ENCODE measurements at places on chromosomes 6 and 20.

GRCh38 chr6:91437315-91437729 is 850.5 kb upstream of the MAP3K7 start:
- DNase-seq, result no peak

DNA sequence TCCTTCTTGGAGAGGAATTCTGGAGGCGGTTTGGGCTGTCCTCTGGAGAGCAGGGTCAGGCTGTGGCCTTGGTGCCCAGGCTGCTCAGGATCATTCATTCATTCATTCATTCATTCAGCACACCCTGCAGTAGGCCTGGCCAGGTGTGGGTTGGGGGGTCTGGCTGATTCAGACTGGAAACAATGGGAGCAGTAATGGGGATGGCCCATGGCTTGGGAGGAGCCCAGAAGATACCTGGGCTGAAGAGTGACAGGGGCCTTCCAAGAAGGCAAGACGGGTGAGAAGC is 31.5 kb downstream of the TOX2 start:
- no peak for DNase-seq

- no peak for DNase-seq
Measured at GRCh38 chr6:795046-795685, 102.2 kb upstream of the EXOC2 start.

- DNase-seq, result no peak
Measured at GRCh38 chr6:55518529-55519060, 60.4 kb downstream of the HMGCLL1 start.

GRCh38 chr20:5046656-5047339 is 45.5 kb upstream of the SLC23A2 start:
- DNase-seq, result no peak

DNA sequence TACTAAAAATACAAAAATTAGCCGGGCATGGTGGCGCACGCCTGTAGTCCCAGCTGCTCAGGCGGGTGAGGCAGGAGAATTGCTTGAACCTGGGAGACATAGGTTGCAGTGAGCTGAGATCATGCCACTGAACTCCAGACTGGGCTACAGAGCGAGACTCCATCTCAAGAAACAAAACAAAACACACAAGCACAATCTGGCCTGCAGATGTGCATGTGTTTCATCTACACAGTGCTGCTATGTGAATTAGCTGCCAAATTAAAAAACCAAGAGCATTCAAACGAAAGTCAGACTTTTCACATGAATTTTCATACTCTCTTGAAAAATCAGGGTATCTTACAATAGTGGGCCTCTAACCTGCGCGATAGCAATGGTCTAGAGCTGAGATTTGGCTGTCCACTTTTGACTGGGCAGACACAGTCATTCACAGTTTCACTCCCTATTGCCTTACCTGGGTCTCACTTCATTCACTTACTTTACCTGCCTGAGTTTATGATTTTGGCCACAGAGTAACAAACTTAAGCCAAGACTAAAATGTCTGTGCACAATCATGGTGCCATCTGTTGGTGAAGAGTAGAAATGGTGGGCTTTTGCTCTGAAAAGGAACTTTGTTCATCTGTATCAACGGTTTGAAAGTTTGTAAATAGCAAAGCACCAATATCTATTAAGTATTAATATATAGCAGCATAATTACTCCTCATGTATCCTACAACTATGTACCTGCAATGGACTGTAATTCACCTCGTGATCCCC is 138.5 kb upstream of the UST start:
- DNase-seq, result no peak

- DNase-seq, result no peak
Measured at GRCh38 chr6:136073216-136073615, 176.9 kb downstream of the MTFR2 start.

- no peak for DNase-seq
Measured at GRCh38 chr6:136677344-136677743, 114.9 kb downstream of the MAP3K5 start.

- DNase-seq, result no peak
Measured at GRCh38 chr6:13116155-13116554, 212.2 kb downstream of the TBC1D7 start.

DNA sequence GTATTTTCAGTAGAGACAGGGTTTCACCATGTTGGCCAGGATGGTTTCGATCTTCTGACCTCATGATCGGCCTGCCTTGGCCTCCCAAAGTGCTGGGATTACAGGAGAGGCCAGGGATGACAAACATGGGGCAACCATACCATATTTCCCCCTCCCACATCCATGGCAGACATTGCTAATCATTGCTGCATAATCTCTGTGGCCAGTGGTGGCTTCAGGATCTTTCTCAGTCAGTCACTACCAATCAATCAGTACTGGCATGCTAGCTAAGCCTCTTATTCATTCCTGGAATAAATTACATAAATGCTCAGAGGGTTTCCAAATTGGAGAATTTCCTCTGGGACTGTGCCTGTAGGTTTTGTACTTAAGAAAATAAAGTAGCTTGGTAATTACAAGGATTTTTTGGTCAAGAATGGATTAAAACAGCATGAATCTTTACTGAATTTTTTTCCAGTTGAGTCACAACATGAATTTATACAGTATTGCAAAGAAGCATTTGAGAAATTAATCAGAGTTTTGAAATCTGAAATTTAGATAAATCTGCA is 138.1 kb downstream of the FNDC1 start:
- no peak for DNase-seq

DNA sequence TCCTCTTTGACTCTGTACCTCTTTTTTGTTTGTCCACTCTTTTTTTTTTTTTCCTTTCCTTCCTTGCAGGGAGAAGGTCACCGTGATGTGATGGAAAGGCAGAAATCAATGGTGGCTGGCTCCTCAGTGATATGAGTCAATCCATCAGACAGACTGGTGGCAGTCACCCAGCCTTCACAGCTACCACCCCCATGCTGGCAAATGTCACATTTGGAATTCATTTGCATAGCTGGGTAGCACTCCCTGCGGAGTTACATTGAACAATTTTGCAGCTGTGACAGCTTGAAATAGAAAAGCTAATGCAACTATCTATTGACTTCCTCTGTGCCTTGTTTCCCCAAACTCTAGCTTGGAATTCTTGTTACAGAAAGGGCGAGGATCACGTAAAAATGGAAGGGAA is 668.4 kb downstream of the C6orf118 start:
- no peak for DNase-seq

All from stimulated activated CD8-positive, alpha-beta memory T cell treated with anti-CD3 and anti-CD28 coated beads, Interleukin-4, amount 100 ng/mL, for 4 hours (primary cell).